RPMI7951 (cell line): ENCODE measurements at places on chromosomes 1 and 21. TPM values are rescaled to one million over a fixed set of nuclear protein-coding genes. Genes with fewer than 3 reads are reported as not detected.

DNA sequence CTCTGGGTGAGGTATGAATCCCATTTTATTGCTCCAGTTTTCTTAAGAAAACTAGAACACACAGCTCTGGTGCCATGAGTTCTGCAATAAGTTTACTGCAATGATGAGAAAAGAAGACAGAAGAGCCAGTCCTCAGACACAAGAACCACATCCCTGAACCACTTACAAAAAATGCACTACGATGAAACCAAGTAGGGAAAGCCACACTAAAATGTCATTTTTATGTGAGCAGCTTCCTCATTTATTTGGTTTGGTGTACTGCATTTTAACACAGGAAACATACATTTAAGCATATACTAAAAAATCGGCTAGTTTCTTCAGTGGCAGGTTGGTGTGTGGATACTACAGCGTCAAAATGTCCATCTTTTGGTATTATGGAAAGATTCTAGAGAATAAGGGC, 95.9 kb downstream of the PTPN14 start:
- no peak for DNase-seq

DNA sequence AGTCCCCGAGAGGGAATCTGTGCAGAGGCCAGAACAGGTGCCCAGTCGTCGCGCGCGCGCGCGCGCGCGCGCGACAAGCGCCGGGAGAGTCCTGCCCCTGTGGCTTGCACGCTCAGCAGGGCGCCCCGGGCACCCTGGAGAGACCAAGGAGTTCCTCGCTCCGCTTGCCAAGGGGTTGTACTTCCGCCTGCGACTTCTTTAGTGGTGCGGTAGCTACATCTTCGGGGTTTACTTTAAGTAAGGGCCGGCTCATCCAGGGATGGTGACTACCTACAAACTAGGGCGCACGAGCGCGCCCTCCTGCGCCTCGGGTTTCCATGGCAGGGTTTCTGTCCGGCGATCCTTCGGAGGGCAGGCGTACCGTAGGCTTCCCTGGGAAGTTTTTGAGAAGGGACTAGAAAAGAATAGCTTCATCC, 1.4 kb downstream of the LHX4 start:
- DNase-seq = peak; percentile 37

RHD gene
- not detected in 2 replicates for total RNA-seq

CRYBG2 gene
- total RNA-seq = not detected in 2 replicates

TMEM52 gene
- total RNA-seq = 0.39 and 0.48 TPM in 2 replicates

GRCh38 chr1:117613969-117614729, 8.3 kb downstream of the TENT5C start:
- no peak for DNase-seq

GRCh38 chr1:111164151-111164550, 24.1 kb downstream of the CEPT1 start:
- DNase-seq = no peak

DNA sequence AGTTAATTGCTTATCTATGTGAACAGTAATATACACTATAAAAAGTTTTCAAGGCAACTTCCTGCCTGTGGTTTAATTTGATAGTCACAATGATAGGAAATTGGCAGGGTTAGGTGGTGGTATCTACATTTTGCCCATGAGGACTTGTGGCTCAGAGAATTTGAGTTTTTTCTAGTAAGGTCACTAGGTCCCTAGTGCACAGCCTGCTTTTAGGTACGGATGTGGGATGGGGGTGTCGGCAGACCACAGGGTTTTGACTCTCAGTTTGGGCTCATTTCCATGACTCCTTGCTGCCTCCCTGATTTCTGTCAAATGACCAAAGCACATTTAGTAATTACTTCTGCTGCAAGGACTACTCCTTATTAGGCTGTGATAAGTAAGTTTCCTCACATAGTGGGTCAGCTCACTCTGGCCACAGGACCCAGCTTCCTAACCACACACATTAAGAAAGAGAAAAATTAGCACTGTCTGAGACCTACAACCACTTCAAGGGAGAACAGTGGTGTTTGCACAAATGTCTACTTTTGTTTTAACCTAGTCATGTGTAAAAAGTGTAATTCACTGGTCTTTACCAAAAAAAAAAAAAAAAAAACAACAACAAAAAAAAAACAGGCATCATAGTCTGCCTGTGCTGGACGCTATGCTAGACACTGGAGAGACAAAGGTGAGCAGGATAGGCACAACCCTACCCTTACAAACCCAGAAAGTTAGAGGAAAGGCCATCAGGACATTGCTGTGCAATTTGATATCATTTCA, 43.7 kb downstream of the MRPL39 start:
- peak; percentile 69 for DNase-seq

KLF17 gene
- 0.68 and 1.2 TPM in 2 replicates for total RNA-seq

GRCh38 chr1:115409094-115410015, 71.3 kb upstream of the NGF start:
- no peak for DNase-seq

CFAP107 gene
- not detected in 2 replicates for total RNA-seq

- DNase-seq = no peak
Observed at GRCh38 chr1:193070942-193071341, 11.5 kb downstream of the RO60 start.

DNA sequence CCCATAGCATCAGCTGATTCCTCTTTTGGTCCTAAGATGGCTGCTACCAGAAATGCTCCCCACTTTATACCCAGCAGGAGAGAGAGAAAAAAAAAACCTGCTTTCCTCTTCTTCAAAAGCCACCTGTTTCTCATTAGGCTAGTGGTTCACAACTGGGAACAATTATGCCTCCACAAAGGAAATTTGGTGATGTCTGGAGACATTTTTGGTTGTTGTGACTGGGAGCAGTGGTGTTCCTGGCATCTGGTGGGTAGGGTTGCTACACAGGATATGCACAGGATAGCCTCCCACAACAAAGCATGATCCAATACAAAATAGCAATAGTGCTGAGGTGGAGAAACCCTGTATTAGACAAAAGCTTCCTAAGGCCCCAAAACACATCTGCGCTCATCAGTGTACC, 38.5 kb upstream of the SGIP1 start:
- DNase-seq = peak; percentile 76

CITED4 gene
- 0.72 and 1.1 TPM in 2 replicates for total RNA-seq

PATJ gene
- total RNA-seq = 6.1 and 6.9 TPM in 2 replicates

DNA sequence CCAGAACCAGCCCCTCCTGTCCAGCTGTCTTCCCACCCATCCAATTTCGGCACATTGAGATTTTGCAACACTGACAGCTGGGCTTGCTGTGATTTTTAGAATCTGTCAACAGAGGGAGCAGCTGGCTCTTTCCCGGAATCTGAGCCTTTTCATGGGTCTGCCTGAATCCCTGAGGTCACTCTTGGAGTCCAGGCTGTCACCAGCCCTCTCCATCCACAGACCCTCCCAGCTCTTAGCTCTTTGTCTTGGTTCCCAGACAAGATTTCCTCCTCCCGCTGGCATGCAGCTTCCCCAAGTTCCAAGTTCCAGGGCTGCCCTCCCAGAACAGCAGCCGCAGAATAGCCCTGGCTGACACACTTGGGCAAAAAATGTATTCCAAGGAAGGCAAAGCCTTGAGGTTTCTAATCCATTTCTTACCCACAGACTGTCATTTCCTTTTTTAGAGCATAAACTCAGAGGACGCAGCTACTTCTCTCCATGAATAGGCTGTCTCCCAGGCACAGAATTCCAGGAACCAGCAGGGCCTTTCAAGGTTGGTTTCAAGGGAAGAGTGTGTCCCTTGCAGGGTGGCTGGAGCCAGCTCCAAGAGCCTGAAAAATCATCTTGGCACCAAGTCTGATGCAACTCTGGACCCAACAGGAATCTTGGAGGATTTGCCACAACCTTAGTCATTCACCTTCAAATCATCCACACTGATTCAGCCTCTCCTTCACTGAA, 7.1 kb upstream of the TMEM61 start:
- peak; percentile 32 for DNase-seq

DNA sequence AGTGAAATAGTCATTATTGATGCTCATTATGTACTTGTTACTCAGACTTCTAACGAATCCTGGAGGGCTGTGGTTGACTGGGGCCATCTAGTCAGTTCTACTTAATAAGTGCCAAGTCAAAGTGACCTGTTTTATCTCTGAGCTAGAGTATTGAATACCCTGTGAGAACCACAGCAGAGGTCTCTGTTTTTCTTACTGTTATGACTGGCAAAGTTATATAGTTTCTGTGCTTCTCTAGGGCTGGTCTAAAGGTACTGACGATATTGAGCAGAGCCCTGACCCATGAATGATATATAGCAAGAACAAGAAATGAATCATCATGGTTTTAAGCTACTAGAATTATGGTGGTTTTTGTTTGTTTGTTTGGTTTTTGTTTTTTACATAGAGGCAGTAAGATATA, 555.8 kb downstream of the PLA2G4A start:
- no peak for DNase-seq

FHL3 gene
- total RNA-seq = 14.3 and 23.9 TPM in 2 replicates

DNA sequence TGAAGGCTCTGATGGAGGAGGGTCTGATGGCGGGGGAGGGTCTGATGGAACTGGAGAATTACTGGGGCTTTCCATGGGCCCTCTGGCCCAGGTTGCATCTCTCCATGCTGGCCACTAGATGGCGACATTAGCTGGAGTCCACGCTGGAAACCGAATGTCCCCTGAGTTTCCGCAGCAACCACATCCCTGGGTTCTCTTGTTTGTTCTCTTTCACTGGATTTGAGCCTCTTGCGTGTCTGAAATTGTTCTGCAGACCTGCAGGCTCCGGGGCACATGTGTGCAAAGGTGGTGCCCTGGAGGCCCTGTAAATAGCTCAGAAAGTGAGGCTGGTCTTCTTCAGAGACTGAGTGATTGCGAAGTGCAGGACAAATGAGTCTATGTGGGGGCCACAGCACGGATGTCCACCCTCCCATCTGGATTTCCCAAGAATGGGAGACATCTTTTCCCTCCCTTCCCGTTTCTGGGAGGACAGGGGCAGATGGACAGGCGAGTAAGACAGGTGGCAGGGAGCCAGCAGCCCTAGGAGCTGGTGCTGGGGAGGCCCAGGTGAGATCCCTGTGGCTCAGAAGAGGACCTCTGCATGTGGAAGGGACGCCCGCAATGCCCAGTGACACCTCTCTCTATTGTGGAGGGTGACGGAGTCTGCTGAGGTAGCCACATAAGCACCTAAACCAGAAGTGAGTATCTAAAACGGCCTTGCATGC, 73.2 kb upstream of the ABCG1 start:
- DNase-seq = peak; percentile 38

DNA sequence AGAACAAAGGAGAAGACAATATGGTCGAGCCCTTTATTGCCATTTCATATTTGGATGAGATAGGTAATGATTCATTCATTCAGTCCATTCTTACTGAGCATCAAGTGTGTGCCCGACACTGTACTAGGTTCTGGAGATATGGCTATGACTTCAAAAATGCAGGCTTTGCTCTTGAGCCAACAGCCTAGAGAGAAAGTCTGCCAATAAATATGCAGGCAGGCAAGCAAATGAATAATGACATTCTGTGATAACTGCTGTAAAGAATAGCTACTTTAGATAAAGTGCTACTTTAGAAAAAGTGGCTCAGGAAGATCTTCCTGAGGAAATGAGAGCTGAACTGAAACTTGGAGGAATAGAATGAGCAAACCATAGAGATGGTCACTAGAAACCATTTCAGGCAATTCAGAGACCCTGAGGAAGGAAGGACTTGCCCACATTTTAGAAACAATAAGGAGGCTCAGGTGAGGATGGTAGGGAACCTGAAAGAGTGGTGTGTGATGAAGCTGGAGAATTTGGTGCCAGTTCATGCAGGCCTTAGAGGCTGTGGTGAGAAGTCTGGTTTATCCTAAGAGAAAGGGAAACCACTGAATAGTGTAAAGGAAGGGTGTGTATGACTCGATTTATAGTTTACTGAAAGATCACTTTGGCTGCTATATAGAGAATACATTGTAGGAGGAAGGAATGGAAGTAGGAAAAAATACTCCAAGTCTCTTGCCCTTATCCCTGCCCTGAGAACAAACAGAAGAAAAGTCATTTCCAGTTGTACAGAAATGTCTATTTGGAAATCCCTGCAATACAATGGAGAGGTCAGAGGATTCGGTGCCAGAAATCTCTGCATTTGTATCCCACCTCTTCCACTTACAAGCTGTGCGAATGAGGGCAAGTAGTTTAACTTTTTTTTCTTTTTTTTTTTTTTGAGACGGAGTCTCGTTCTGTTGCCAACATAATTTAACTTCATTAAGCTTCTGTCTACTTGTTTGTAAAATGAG, 167.9 kb downstream of the VPS13D start:
- DNase-seq = no peak

DNA sequence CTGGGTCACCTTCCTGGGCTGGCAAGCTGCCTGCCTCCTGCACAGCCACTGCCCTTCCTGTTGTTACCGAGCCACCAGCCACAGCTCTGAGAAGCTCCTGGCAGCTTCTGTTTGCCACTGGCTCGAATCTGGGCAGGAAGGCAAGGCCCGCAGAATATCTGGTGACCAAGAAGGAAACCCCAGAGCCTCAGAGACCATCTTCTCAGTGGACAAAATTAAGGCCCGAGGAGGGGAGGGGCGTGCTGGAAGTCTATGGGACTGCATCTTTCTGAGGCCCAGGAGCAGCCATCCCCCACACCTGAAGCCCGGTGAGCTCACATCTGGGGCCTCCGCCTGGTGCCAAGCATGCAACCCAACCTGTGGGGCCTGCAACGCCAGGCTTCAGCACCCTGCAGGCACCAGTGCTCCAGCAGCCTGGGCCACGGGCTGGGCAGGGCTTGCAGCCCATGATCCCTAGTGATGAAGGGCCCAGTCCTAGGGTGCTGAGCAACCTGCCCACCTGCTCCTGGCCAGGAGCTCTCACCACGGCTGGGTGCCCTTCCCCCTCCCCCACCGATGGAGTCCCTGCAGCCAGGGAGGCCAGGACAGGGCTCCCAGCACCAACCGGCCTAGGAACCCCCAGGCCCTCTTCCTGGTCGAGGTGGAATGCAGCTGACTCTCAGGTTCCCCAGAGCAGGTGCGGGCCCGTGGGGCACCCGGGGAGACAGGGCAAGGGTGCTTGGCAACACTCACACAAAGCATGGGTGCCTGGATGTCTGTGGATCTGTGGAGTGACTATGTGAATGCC, 879 bp downstream of the CPTP start:
- DNase-seq = no peak

DNA sequence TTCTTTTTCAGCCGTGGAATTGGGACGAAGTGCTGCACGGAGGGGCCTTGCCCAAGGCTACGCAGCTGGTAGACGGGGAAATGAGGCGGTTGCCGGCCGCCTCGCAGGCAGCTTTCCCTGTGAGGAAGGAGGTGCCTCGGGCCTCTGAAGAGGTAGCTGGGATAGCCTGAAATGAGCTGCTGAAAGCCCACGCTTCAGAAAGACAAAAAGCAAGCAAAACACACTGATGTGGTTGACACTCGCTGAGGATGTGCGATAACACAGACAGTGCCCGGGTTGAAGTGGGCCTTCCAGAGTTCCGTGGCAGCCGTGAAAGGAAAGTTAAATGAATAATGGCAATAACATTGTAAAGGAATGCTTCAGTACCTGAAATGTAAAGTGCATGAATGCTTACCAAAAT, 47.2 kb downstream of the S1PR1 start:
- no peak for DNase-seq

DNA sequence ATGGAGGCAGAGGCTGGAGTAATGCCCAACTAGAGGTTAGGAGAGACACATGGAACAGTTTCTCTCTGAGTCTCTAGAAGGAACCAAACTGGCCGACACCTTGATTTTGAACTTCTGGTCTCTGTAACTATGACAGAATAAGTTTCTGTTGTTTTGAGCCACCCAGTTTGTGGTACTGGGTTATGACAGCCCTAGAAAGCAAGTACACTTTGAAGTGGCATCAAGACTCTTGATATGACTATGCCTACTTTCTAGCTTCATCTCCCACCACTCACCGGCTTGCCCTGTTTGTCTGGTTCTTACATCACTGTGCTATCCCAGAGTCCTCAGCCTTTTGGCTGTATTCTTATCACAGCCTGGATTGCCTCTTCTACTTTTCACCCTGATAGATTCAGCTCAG, 230.3 kb upstream of the USP24 start:
- no peak for DNase-seq
